Activated T-cell treated with anti-CD3 and anti-CD28 coated beads, Interleukin-2, amount 50 U/mL, for 24 hours (primary cell): ENCODE measurements at places on chromosomes 5 and 9.
A peak's percentile ranks its signal among the peaks of the same experiment; 100 is the strongest.

GRCh38 chr5:4939042-4939781 is 200.9 kb upstream of the ADAMTS16 start:
- no peak for DNase-seq

DNA sequence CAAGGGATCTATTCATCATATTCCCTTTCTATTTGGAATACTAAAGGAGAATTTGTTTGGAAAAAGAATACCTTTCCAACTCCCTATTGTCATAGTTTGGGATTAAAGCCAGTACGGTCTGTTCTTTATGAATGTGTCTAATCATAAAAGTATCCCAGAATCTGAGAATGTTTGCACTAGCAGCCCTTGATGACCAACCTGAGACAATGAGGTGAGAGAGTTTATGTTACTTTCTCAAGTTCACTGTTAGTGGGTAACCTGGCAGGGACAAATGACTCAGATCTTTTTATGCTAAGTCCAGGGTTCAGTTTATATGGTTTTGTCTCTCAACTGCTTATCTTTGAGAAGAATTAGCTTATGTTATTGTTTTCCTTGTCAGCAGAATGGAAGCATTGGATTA is 25.3 kb upstream of the TLR4 start:
- DNase-seq, result no peak

- no peak for DNase-seq
Observed at GRCh38 chr9:37104183-37104889, 16.0 kb upstream of the ZCCHC7 start.

- no peak for DNase-seq
Observed at GRCh38 chr5:171366645-171367044, 21.0 kb upstream of the NPM1 start.

DNA sequence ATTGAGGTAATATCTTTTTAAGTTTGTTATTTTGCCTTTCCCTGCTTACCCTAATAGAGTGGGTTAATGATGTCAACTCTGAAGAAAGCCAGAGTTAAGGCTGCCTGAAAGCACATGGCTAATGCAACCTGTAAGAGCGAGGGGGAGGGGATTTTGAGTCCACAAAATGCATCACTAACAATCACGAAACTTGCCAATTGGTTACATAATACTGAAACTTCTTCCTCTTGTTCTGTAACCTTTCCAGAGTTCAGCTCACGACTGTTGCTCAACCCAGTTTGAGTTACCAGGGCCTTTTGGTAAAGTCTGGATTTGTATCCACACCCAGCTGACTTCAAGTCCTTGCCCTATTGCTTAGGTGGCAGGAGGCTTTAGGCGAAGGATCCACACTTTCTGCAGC is 308.8 kb downstream of the EFNA5 start:
- no peak for DNase-seq

DNA sequence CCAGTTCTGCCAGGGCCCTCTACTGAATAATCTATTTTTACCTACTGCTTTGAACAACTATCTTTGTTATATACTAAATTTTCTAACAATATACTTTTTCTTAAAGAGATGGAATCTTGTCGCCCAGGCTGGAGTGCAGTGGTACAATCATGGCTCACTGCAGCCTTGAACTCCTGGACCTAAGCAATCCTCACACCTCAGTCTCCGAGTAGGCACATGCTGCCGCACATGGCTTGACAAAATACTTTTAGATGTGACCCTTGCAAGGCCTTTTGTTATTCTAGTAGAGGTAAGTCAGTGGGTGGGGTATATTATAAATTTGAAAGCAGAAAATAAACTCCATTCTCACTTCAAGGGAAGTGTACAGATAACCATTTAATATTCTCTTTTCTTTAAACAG is 7.9 kb downstream of the GOLM1 start:
- no peak for DNase-seq

- DNase-seq, result no peak
Observed at GRCh38 chr5:32581010-32581785, 4.2 kb upstream of the SUB1 start.

GRCh38 chr5:162025312-162025711 is 42.3 kb upstream of the GABRG2 start:
- DNase-seq, result no peak

DNA sequence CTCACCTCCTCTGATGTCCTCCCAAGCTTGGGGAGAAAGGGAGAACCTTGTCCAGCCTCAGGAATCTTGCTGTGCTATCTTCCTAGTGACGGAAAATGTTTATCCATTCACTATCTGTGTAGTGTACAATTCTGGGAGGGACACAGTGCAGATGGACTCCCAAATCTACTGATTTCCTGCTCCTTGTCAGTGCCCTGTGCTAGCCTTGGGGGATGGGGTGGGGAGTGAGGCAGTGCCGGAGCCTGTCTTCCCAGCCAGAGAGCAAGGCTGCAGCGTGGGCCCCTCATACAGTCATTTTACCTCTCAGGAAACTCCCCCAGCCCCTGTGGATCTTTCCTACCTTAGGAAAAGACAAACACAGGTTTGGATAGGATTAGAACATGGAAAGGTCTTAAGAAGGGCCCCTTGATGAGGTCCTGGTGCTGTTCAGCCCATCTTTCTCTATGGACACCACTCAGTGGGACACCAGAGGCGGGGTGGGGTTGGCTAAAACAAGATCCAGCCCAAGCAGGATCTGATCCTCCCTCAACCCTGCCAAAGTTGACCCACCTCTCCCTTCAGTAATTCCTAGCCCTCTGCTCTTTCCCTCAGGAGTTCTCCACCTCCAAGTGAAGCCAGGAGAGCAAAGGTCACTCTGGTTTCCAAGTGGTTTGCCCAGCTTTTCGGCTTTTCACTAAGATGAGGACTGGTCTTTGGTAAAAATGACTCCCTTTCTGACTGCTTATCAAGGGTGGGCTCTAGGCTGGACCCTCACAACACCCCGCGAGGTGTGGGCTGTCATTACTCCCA is 3.4 kb downstream of the DOLK start:
- no peak for DNase-seq

DNA sequence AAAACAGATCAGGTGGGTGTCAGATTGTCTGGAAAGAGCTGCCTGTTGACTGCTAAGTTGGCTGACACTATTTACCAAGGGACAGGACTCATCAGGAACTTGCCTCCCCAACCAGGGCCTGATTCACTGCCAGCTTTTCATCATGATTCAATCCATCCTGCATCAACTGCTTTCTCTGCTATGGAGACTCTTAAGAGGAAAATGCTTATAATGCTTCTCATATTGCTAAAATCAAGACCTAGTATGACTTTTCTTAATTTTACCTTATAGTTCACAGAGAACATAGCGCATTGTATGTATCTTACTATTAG is 21.3 kb downstream of the HTR4 start:
- no peak for DNase-seq

DNA sequence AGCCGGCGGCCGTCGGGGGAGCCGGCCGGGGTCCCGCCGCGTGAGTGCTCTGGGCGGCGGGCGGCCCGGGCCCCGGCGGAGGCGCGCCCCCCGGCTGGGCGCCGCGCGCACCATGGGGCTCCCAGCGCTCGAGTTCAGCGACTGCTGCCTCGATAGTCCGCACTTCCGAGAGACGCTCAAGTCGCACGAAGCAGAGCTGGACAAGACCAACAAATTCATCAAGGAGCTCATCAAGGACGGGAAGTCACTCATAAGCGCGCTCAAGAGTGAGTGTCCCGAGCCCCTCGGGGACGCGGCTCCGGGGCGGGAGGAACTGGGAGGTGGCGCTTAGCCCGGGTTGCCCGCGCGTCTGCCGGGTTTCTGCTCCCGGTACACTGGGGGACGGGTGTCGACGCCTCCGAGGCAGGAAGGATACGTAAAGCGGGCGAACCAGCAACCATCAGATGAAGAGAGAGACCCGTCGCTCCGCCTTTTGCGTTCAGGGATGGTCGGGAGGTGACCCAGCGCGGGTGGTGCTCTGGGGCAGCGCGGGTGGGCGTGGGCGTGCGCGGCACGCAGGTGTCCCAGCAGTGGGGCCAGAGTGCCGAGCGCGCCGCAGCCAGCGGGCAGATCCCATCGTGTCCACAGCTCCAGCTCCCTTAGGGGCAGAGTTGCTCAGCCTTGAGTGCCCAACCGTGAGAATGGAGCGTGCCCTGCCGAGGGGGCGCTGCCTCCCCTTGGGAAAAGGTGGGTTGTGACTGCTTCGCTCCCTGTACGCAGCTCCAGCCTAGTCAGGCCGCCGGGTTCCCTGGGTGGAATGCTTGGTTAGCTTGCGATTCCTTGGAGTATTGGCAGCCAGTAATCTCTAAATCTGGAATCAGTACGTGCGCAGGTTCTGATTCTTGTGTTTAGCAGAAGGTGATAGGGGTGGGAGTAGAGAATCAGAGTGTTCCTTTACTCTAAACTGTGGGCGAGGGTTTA is 753 bp downstream of the ARHGAP26 start:
- DNase-seq, result peak; percentile 79

DNA sequence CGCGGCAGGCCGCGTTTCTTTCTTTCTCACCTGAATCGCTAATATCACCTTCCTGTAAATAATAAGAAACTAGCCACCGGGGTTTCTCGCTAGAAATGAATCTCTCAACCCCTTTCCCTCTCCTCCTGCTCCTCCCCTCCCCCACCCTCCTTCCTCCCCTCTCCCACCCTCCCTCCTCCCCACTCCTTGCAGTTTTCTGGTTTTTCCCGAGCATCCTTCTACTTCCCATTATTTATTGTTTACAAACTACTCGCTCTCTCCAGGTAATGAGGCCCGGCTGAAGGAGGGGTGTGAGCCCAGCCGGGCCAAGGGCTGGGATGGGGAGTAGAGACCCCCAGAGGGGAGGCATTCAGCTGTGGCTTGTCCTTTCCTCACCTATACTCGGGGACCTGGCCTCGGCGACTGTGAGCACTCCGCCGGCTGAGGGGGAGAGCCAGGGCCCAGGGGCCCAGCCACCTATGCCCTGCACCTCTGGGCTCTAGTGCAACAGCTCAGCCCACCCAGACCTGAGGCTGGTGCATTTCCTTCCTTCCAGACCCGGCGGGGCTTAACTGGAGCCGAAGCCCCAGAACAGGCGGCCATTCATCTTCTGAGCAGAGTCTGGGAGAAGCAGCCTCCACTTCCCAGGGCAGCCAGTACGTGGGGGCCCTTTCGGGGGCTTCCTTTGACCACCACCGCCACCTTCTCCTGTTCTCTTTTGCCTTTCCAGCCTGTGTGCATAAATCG is 2.1 kb upstream of the IRX4 start:
- no peak for DNase-seq

- no peak for DNase-seq
Observed at GRCh38 chr5:71923755-71924154, 183.5 kb upstream of the MAP1B start.

DNA sequence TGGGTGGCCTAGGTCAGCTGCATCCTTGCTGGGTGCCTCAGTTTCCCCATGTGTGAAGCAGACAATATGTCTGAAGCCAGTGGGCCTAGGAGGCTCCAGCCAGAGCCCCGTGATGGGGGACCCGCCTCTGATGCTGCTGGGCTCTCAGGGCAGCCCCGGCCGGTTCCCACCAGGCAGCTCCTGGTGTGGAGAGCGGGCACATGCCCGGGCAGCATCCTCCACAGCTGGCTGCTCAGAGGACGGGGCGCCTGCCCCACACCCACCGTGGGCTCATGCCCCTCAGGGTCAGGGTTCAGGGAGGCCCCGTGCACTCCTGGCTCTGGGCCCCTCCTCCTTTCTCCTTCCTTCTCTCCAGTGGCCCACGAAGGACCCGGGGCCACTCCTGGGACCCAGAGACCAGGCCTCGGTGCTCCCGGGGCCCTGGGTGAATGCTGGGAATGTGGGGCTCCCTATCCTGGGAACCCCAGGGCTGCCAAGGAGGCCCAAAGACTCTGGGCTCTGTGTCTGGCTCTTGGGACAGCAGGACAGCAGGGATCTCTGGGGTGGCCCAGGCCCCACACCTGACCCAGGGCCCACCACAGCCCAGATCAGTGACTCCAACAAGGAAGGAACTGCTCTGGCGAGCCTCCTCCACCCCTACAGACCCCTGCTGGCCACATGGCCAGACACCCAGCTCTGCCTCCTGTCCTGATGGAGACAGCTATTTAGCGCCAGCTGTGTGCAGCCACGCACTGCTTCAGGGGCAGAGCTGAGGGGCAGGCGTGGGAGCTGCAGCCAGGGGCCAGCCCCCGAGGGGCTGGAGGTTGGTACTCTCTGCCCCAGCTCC is 39.5 kb upstream of the EGFL7 start:
- no peak for DNase-seq

DNA sequence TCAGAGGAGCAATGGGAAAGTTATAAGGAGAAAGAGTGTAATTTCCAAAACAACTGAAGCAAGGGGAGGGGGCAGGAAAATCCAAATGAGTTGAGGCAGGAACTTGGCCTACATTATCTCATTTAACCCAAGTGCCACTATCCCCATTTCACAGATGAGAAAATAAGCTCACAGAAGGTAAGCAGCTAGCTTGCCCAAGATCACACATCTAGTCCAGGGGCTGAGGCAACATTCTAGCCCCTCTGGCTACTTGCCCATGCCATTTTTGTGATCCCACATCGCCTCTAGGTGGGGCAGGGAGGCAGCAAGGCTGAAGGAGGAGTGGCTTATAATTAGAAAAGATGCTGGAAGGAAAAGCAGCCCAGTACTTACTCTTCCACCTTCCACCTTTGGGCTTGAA is 2.6 kb upstream of the PSIP1 start:
- DNase-seq, result no peak

DNA sequence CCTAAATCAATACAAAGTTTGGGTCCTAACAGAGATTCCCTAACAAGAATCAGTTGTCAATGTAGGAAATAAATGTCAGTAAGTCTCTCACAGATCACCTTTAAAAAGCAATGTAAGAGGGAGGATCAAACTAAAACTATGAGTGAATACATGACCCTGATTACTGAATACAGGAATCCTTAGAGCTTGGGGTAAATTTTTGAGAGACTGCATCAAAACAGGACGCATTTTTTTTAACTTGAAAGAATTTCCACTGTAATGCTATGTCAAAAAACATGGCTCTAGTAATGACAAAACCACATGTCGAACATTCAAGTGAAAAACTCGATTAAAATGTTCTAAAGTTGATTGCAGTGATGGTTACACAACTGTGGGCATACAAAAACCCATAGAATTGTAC is 21.9 kb downstream of the ZDHHC21 start:
- no peak for DNase-seq

DNA sequence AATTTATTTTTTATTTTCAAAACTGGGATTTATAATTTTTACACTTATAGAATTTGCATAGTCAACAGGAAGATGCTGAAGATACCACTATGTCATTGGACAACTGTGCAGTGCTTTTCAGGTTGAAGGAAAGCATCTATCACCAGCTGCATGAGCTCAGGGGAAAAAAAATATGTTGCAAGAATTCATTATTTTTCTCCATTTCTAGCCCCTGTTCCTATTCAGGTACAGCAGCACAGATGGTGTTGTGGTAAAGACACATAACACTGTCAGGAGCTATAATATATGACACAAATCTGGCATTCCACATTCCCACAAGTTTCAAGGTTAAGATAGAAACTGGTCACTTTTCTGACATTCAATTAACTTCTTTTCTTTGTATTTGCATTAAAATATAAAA is 1088.6 kb downstream of the MAT2B start:
- no peak for DNase-seq

GRCh38 chr5:16431490-16431889 is 34.1 kb downstream of the ZNF622 start:
- DNase-seq, result no peak
